Naive thymus-derived CD8-positive, alpha-beta T cell (primary cell): ENCODE measurements at places on chromosomes 4 and X. TPM values are rescaled to one million over a fixed set of nuclear protein-coding genes. Genes with fewer than 3 reads are reported as not detected.
A peak's percentile ranks its signal among the peaks of the same experiment; 100 is the strongest.

- no peak for DNase-seq
- no peak overlapping the region for H3K27ac ChIP-seq
- no peaks in the 10 kb centered on the region for H3K4me1 ChIP-seq
- no peaks in the 10 kb centered on the region for H3K27me3 ChIP-seq
- no peak overlapping the region for H3K4me3 ChIP-seq
Measured at GRCh38 chrX:295136-295535, 14.0 kb downstream of the PLCXD1 start.

DNA sequence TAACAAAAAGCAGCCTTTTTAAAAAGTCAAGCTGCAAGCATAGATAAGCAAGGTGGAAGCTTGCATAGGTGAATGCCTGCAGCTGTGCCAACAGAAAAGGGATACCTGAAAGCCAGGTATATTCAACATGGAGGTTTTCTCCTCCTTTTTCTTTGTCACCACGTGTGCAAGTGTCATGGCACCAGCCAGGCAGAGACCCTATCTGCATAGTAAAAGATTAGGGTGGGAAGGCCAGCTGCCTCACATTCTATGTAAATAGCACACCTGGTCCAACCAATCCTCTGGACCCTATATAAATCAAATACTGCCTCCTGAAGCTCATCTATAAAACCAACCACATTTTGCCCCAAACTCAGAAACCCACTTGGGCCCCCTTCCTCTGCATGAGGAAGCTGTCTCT, 28.0 kb upstream of the PLK4 start:
- no peaks in the 10 kb centered on the region for H3K4me1 ChIP-seq
- H3K4me3 ChIP-seq, result no peak overlapping the region
- H3K36me3 ChIP-seq, result peaks cover 80% of the 10 kb centered on the region
- H3K27me3 ChIP-seq, result no peaks in the 10 kb centered on the region

DNA sequence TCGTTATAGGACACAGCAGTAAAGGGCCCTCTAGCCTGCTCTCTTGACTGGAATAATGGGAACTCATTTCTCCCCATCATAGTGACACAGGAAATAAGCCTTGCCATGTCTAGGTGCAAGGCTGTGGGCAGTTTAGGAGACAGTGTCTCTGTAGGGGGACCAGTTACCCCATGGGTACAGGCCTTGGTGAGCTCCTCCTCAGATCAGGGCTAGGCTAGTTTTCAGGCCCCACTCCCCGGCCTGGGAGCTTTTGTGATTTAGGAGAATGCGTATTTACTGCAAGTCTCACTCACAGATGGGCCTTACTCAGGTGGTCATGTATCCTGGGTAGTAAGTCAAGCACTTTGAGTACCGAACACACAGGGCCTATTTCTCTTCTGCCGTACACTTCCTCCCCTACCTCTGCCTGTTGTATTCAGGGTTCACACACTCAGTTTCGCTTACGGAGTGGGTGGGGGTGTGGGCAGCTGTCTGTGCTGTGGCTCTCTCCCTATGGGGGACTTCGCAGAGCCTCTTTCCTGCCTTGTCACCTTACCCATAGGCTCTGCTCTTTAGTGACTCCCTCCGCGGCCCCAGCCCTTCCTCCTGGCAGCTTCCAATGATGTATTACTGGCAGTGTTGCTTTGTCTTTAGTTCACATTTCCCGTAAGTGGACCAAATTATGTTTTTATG, 34.2 kb downstream of the FAM193A start:
- H3K36me3 ChIP-seq, result peaks cover 15% of the 10 kb centered on the region
- peak overlapping the region; percentile 40 for H3K4me3 ChIP-seq
- H3K27me3 ChIP-seq, result no peaks in the 10 kb centered on the region
- H3K4me1 ChIP-seq, result peaks cover 67% of the 10 kb centered on the region
- peak overlapping the region; percentile 68 for H3K27ac ChIP-seq

DNA sequence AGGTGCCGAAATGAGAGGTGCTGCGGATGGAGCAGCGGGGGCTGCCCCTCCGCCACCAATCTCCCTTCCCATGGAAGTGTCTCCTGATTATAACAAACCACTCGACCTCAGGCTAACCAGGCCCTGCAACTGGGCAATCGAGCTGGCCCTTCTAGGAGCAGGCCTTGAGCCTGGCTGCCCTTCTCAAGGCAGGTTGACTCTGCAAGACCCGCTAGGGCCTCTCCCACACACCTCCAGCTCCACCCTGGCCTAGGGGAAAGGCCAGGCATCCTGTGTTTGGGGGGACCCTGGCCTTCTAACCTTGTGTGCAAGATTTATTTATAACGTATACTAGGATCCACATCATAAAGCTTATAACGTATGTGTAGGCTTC, 3.7 kb upstream of the BCOR start:
- no peak overlapping the region for H3K27ac ChIP-seq
- no peaks in the 10 kb centered on the region for H3K36me3 ChIP-seq
- H3K27me3 ChIP-seq, result no peaks in the 10 kb centered on the region
- DNase-seq, result no peak
- no peak overlapping the region for H3K4me3 ChIP-seq

GRCh38 chrX:101803451-101803850, 128.4 kb downstream of the ZMAT1 start:
- H3K4me1 ChIP-seq, result peaks cover 4% of the 10 kb centered on the region
- H3K4me3 ChIP-seq, result no peak overlapping the region
- no peaks in the 10 kb centered on the region for H3K36me3 ChIP-seq
- no peaks in the 10 kb centered on the region for H3K27me3 ChIP-seq
- DNase-seq, result no peak

DNA sequence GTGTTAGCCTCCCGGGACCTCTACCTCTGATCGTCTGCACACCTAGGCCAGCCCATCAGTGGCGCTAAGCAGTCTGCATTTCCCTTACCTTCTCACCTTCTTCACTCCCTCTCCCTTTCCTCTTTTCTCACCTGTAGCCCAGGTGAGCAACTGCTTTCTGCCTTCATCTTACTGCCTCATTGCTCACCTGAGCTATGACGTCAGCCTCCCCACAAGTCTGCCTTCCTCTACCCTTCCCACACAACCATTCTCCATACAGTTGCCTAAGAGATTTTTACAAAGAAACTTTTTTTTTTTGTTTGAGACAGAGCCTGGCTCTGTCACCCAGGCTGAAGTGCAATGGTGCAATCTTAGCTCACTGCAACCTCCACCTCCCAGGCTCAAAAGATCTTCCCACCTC, 136.3 kb downstream of the BCOR start:
- no peak overlapping the region for H3K4me3 ChIP-seq
- no peaks in the 10 kb centered on the region for H3K36me3 ChIP-seq
- H3K27ac ChIP-seq, result no peak overlapping the region
- H3K4me1 ChIP-seq, result peaks cover 2% of the 10 kb centered on the region
- DNase-seq, result no peak
- no peaks in the 10 kb centered on the region for H3K27me3 ChIP-seq

- no peak overlapping the region for H3K27ac ChIP-seq
- no peaks in the 10 kb centered on the region for H3K36me3 ChIP-seq
- no peak overlapping the region for H3K4me3 ChIP-seq
- H3K4me1 ChIP-seq, result no peaks in the 10 kb centered on the region
- no peaks in the 10 kb centered on the region for H3K27me3 ChIP-seq
- no peak for DNase-seq
Measured at GRCh38 chrX:109357706-109358105, 124.2 kb downstream of the GUCY2F start.

- H3K27ac ChIP-seq, result no peak overlapping the region
- H3K36me3 ChIP-seq, result peaks cover 18% of the 10 kb centered on the region
- DNase-seq, result no peak
- peaks cover 38% of the 10 kb centered on the region for H3K4me1 ChIP-seq
Measured at GRCh38 chr4:102563000-102563399, 61.8 kb downstream of the NFKB1 start.

GRCh38 chr4:125836597-125837195, 521.9 kb downstream of the FAT4 start:
- no peak for DNase-seq
- H3K4me3 ChIP-seq, result no peak overlapping the region
- no peaks in the 10 kb centered on the region for H3K27me3 ChIP-seq
- H3K27ac ChIP-seq, result no peak overlapping the region
- H3K4me1 ChIP-seq, result no peaks in the 10 kb centered on the region

- no peaks in the 10 kb centered on the region for H3K27me3 ChIP-seq
- H3K27ac ChIP-seq, result no peak overlapping the region
- H3K4me1 ChIP-seq, result peaks cover 5% of the 10 kb centered on the region
- H3K36me3 ChIP-seq, result no peaks in the 10 kb centered on the region
Measured at GRCh38 chr4:183124228-183124627, 25.2 kb downstream of the WWC2 start.

- H3K4me3 ChIP-seq, result no peak overlapping the region
- peaks cover 14% of the 10 kb centered on the region for H3K27me3 ChIP-seq
- no peak overlapping the region for H3K27ac ChIP-seq
- DNase-seq, result no peak
- peaks cover 8% of the 10 kb centered on the region for H3K4me1 ChIP-seq
Measured at GRCh38 chrX:13565511-13565910, 3.9 kb upstream of the EGFL6 start.

- DNase-seq, result no peak
- H3K4me1 ChIP-seq, result no peaks in the 10 kb centered on the region
- H3K27ac ChIP-seq, result no peak overlapping the region
Measured at GRCh38 chr4:27514711-27515110, 654.1 kb downstream of the STIM2 start.

GRCh38 chrX:118420462-118420861, 74.6 kb downstream of the WDR44 start:
- H3K27me3 ChIP-seq, result no peaks in the 10 kb centered on the region
- H3K36me3 ChIP-seq, result peaks cover 63% of the 10 kb centered on the region
- H3K4me3 ChIP-seq, result no peak overlapping the region
- H3K4me1 ChIP-seq, result peaks cover 16% of the 10 kb centered on the region

- H3K36me3 ChIP-seq, result no peaks in the 10 kb centered on the region
- no peak overlapping the region for H3K4me3 ChIP-seq
- no peaks in the 10 kb centered on the region for H3K27me3 ChIP-seq
- no peaks in the 10 kb centered on the region for H3K4me1 ChIP-seq
- no peak for DNase-seq
Measured at GRCh38 chr4:177010418-177010817, 217.7 kb upstream of the VEGFC start.

GRCh38 chr4:184430163-184430562, 44.2 kb downstream of the IRF2 start:
- H3K36me3 ChIP-seq, result peaks cover 13% of the 10 kb centered on the region
- no peak for DNase-seq

DNA sequence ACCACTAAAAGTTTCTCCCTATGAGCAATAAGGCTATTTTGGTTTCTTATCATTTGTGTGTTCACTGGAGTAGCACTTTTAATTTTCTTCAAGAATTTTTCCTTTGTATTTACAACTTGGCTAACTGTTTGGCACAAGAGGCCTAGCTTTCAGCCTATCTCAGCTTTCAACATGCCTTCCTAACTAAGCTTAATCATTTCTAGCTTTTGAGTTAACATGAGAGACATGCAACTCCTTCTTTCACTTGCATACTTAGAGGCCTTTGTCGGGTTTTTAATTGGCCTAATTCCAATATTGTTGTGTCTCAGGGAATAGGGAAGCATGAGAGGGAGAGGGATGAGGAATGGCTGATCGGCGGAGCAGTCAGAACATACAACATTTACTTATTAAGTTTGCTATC, 349.8 kb downstream of the OPHN1 start:
- no peaks in the 10 kb centered on the region for H3K4me1 ChIP-seq
- H3K27me3 ChIP-seq, result peaks cover 5% of the 10 kb centered on the region
- H3K27ac ChIP-seq, result no peak overlapping the region
- no peak for DNase-seq

DNA sequence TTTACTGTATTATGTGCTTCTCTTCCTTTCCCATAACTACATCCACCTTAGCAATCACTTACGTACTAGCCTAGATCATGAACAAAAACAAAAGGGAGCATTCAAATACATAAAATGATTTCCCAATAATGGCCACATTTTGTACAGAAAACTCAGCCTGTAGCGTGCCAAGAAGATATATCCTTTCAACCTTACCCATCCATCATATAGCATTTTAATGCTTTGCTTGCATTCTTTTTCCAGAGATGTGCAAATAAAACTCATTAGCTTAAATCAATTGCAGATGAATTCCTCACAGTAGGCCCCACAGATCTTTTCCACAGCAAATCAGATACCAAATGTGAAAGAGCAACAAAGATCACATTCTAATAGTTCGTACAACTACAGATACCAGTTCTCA, 20.8 kb downstream of the GRSF1 start:
- H3K27me3 ChIP-seq, result no peaks in the 10 kb centered on the region
- H3K27ac ChIP-seq, result peak overlapping the region; percentile 60
- no peak overlapping the region for H3K4me3 ChIP-seq
- no peak for DNase-seq
- peaks cover 58% of the 10 kb centered on the region for H3K36me3 ChIP-seq
- peaks cover 7% of the 10 kb centered on the region for H3K4me1 ChIP-seq

GRCh38 chrX:107504006-107504405, 54.6 kb downstream of the FRMPD3 start:
- peaks cover 1% of the 10 kb centered on the region for H3K4me1 ChIP-seq
- no peak overlapping the region for H3K4me3 ChIP-seq
- no peak overlapping the region for H3K27ac ChIP-seq
- peaks cover 59% of the 10 kb centered on the region for H3K27me3 ChIP-seq
- H3K36me3 ChIP-seq, result no peaks in the 10 kb centered on the region

DNA sequence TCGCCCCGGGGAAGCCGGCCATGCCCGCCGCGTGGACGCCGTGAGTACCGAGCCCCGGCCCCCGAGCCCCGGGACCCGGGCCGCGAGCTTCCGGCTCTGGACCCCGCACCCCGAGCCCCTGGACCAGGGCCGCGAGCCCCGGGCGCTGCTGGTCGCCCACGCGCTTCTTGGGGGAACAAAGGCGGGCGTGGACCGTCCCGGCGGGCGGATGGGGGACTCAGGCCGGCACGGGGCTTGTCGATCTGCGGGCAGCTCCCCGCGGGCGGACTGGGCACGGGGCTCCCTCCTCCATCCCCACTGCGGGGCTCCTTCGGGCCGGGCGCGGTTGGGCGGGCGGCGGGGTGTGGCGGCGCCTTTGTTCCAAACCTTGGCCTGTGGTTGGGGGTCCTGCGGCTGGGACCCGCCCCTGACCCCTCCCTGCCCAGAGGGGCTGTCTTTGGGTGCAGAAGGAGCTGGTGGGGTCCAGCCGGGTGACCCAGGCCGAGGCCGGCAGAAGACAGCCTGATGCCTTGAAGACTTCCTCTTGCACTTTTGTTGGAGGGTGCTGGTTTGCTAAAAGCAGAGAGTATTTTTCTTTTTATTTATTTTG, 25.2 kb upstream of the ADD1 start:
- H3K27ac ChIP-seq, result peak overlapping the region; percentile 87
- H3K4me3 ChIP-seq, result peak overlapping the region; percentile 63
- peaks cover 57% of the 10 kb centered on the region for H3K4me1 ChIP-seq
- H3K36me3 ChIP-seq, result no peaks in the 10 kb centered on the region
- DNase-seq, result no peak
- no peaks in the 10 kb centered on the region for H3K27me3 ChIP-seq

The FGFBP1 gene
- not detected for polyA plus RNA-seq

The FAM53A gene
- 1.7 TPM for polyA plus RNA-seq

The CDS1 gene
- polyA plus RNA-seq, result not detected

The SOWAHB gene
- not detected for polyA plus RNA-seq

The SLC16A2 gene
- 0.37 TPM for polyA plus RNA-seq

The PLCXD1 gene
- 4.2 TPM for polyA plus RNA-seq

The PABPC5 gene
- polyA plus RNA-seq, result not detected

The TEC gene
- 1.4 TPM for polyA plus RNA-seq
